ENCODE measurements at places on chromosomes 1 and 21.

DNA sequence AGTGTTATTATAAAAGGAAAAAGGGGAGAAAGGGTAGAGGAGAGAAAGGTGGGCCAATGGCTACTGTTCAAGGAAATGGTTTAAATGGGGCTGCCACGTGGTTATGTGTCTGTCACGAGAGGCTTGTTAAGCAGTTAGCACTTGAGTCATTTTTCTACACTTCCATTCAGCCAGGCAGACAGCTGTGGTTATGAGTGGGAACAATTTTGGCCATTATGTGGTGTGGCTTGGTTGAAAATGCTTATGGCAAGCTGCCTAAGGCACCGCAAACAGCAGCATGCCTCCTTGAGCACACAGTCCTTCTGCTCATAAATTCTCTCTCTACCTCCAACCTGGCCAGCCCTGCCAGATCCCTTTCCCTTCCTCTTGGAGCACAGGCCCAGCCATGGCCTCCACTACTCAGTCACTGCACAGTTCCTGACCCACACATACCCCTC, 3.2 kb upstream of the SRM start:
- DNase-seq: no peak

GRCh38 chr1:119870917-119871596, 25.3 kb downstream of the ADAM30 start:
- peak; percentile 62 for DNase-seq

- peak; percentile 31 for DNase-seq
Measured at GRCh38 chr1:54996869-54997710, 1.6 kb upstream of the BSND start.

- DNase-seq: no peak
Measured at GRCh38 chr21:16307256-16307655, 577.5 kb downstream of the USP25 start.

DNA sequence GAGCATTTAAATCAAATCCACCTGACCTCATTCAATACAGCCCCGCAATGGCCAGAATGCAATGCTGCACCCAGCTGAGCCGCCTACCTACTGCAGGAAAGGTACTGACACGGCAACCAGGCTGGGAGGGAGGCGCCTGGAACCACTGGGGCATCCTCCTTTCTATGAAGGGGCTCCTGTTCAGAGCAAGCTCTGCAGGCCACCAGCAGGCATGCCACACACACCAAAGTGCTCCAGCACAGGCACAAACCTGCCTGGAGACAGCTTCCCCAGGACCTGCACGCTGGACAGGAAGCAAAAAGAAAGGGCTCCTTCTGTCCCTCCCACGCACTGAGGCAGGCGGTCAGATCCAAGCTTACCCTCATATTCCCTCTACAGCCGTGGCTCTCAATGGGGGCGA, 21.2 kb downstream of the CTNNBIP1 start:
- DNase-seq: no peak

DNA sequence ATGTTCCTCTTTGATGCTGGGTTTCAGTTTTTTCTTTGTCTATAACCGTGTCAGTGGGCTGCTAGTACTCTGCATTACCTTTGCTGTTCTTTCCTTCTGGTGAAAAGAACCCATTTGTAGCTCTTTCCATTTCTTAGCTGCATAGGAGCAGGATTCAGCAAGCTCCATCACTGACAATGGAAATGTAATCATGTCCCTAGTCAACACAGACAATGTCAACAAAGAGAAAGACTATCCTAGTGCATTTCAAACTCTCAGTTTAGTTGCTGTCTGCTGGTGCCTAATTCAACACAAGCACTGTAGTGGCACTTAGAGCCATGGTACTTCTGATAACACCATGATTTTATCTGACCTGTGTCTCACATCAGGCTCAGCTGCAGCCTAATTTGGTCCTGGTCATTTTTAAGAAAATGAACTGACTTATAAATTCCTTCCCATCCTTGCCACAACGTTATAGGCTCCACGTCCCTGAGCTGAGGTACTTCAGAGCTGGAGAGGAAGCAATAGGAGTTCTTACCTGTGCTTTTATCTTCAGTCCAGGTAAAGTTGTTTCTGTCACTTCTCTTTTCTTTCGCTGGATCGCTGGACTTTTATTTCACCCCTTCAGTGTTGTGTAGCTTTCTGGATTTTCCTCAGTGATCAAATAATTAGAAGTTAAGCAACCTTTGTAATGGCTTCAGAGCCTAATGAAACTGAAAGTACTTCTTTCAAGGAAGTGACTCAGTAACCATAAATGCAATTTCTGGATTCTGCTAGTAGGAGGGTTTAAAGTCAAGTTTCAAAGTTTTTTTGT, at the start of gene GBP3:
Gene GBP3 (minus strand): TSS at position 700 of the 793 bp plus-strand sequence. CDS start 2,145 bp downstream, outside the sequence.
- DNase-seq: no peak

DNA sequence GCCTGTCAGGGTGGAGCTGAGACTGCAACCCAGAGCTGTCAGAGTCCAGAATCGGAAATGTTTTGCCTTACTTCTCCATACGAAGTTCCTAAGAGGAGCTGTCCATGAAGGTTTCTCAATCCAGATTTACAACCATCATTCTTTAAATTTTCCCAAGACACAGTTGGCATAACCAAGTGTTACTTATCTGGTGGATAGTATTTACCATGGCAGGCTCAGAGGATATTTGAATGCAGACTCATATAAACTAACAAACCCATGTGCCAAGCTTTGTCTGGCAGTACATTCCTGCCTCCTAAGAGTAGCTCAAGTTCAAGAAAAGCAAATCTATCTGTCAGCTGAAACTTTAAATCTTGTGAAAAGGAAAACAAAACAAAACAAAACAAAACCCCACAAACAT, 267.9 kb downstream of the ZNF326 start:
- no peak for DNase-seq

- no peak for DNase-seq
Measured at GRCh38 chr1:100767176-100767890, 47.8 kb downstream of the VCAM1 start.

DNA sequence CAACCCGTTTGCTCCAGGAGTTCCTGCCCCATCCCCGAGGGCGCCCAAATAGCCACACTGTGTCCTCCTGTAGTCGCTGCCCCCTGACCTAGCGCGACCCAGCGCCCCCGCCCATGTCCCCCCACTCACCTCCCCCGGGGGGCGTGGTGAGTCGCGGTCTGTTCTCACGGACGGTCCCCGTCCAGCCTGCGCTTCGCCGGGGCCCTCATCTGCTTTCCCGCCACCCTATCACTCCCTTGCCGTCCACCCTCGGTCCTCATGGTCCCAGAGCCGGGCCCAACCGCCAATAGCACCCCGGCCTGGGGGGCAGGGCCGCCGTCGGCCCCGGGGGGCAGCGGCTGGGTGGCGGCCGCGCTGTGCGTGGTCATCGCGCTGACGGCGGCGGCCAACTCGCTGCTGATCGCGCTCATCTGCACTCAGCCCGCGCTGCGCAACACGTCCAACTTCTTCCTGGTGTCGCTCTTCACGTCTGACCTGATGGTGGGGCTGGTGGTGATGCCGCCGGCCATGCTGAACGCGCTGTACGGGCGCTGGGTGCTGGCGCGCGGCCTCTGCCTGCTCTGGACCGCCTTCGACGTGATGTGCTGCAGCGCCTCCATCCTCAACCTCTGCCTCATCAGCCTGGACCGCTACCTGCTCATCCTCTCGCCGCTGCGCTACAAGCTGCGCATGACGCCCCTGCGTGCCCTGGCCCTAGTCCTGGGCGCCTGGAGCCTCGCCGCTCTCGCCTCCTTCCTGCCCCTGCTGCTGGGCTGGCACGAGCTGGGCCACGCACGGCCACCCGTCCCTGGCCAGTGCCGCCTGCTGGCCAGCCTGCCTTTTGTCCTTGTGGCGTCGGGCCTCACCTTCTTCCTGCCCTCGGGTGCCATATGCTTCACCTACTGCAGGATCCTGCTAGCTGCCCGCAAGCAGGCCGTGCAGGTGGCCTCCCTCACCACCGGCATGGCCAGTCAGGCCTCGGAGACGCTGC, 1.1 kb downstream of the HTR6 start:
- peak; percentile 35 for DNase-seq

GRCh38 chr1:14113841-14114567, 414.0 kb downstream of the PRDM2 start:
- no peak for DNase-seq

DNA sequence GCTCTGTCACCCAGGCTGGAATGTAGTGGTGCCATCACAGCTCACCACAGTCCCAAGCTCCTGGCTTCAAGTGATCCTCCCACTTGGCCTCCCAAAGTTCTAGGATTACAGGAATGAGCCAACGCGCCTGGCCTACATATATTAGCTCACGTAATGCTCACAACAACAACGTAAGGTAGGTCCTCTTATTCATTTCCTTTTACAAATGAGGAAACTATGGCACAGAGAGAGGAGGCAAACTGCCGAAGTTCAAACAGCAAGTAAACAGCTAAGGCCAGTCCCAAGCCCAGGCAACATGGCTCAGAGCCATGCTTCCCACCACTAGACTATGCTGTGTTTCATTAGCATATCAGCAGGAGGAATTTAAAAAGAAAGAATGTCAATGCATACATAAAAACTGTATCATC, 284.4 kb downstream of the VAV3 start:
- DNase-seq: no peak

DNA sequence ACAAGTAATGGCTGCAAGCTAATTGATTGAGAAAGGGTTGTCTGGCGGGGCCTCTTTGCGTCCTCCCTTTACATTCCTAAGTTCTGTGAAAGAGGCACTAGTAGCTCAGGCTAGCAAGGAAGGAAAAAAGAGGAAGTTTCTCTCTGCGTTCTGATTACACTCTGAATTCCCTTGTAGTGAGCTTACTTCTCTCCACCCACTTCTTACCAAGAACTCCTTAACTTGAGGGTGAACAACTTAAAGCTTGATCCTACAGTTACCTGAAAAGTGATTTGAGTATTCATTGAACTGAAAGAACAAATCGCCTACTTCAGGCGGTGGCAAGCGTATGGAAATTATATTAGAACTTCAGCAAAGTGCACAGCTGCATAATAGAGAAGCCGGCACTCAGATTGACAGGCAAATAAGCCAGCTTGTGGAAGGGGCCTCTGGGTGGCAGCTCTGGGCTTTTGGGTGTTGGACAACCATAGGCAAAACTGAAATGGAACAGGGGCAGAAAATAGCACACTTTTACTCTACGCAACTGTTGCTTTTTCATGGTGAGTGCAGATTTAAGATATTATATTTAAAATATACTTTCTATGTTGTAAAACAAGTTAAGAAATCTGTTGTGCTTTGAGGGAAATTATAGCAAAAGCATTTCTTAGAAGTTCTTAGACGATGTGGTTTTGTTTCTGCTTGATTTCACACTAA, 464.5 kb downstream of the USP25 start:
- no peak for DNase-seq

DNA sequence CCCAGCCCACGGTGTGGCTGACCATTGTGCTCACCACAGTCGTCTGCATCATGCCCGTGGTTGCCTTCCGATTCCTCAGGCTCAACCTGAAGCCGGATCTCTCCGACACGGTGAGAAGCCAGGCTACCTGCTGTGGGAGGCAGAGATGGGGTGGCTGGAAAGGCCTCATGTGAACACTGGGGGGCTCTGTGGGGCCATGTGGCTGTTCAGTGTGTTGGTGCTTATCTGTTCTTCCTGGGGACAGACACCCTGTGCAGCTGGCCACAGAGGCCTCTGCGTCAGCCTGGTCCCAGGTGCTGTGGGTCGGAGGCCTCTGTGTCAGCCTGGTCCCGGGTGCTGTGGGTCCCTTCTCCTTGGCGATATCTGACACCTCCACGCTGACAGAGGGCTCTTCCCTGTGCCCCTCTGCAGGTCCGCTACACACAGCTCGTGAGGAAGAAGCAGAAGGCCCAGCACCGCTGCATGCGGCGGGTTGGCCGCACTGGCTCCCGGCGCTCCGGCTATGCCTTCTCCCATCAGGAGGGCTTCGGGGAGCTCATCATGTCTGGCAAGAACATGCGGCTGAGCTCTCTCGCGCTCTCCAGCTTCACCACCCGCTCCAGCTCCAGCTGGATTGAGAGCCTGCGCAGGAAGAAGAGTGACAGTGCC, 23.2 kb downstream of the ATP8B2 start:
- no peak for DNase-seq

DNA sequence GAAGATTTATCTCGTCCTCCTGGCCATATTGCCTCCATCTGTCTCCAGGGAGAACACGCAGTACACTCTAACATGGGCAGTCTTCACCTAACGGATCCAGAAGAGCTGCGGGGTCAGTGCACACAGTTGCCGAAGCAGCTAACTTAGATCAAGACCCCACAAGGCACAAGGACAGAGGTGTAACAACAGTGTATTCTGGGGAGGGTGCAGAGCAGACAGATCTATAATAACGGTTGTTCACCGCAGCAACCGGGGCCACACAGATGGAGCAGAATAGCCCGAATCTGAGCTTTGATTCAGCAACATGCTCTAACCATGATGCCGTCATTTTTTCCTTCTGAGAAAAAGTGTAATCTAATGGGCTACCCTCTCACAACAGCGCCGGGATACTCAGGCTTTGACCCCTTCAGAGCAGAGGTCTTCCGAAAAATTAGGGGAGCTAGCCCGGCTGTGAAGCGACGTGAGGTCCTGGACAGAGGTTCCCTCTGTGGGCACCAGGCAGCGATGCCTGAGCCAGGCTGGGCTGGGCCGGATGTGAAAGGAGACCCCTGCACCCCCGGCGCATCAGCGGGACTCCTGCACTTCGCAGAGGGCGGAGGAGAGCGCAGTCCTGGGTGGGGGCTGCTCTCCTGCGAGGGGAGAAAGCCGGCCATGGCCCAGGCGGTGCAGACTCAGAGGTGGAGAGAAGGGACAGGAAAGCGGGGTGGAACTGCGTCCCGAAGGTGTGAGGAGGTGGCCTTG, 57.5 kb downstream of the BCL9 start:
- peak; percentile 57 for DNase-seq

DNA sequence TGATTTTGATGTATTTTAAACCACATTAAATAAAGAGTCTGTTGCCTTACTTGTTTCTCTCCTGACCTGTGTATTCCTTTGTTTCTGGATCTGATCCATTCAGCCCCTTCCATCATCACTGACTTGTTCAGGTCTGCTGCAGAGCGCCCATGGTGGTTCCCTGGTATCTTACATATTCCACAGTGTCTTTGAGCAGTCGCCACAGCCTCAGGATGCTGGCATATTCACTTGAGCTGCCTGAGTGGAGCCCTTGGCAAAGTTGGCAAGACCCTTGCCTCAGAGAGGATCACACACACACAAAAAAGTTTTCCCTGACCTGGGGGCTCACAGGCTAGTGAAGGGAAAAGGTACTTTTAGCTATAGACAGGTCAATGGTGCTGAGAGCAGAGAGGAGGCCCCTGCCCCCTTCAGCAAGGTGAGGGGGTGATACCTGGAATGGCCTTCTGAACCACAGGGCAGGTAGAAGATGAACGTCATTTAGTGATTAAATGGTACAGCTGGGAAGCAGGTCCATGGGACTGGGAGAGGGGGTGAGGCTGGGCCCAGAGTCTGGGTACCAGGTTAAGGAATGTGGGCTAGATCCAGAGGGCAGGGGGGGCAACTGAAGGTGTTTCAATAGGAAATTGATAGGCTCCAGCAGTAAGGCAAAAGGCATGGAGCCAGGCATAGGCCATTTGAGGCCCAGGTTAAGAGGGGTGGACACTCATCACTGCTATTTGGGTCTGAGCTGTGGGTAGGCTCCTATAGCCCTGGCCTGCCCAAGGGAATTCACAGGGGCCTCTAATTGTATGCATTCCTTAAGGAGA, 2.0 kb upstream of the CCDC28B start:
- DNase-seq: no peak

- DNase-seq: no peak
Measured at GRCh38 chr1:207847116-207847515, 63.8 kb downstream of the CD34 start.

- no peak for DNase-seq
Measured at GRCh38 chr1:11720525-11720924, 15.4 kb upstream of the AGTRAP start.

GRCh38 chr1:63411066-63411465, 43.6 kb downstream of the ALG6 start:
- no peak for DNase-seq
